CD4-positive, alpha-beta T cell treated with Interleukin-15 for 1 hour (primary cell): ENCODE measurements at places on chromosomes 5 and 9.
A peak's percentile ranks its signal among the peaks of the same experiment; 100 is the strongest.

- DNase-seq: no peak
Observed at GRCh38 chr5:41127967-41128690, 57.0 kb upstream of the MROH2B start.

- no peak for DNase-seq
Observed at GRCh38 chr9:35673132-35674024, at the start of gene CA9. Gene CA9, plus strand, starts transcription at chr9:35673928. Its CDS starts 32 bp downstream, at chr9:35673960.

- DNase-seq: no peak
Observed at GRCh38 chr9:127960410-127961154, 20.2 kb downstream of the EEIG1 start.

- DNase-seq: no peak
Observed at GRCh38 chr5:115336201-115336720, 39.8 kb upstream of the CCDC112 start.

GRCh38 chr9:79387101-79387835 is 184.5 kb upstream of the TLE4 start:
- no peak for DNase-seq

DNA sequence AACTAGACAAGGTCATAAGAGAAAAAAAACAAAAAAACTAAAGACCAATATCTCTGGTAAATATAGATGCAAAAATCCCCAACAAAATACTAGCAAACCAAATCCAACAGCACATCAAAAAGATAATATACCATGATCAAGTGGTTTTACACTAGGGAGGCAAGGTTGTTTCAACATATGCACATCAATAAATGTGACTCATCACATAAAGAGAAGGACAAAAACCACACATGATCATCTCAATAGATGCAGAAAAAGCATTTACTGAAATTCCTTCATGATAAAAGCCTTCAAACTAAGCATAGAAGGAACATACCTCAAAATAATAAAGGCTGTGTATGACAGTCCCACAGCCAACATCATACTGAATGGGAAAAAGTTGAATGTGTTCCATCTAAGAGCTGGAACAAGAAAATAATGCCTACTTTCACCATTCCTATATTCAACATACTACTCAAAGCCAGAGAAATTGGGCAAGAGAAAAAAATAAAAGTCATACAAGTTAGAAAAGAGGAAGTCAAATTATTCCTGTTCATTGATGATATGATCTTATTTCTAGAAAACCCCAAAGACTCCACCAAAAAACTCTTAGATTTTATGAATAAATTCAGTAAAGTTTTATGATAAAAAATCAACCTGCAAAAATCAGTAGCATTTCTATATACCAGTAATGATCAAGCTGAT is 72.2 kb upstream of the FAM169A start:
- no peak for DNase-seq

DNA sequence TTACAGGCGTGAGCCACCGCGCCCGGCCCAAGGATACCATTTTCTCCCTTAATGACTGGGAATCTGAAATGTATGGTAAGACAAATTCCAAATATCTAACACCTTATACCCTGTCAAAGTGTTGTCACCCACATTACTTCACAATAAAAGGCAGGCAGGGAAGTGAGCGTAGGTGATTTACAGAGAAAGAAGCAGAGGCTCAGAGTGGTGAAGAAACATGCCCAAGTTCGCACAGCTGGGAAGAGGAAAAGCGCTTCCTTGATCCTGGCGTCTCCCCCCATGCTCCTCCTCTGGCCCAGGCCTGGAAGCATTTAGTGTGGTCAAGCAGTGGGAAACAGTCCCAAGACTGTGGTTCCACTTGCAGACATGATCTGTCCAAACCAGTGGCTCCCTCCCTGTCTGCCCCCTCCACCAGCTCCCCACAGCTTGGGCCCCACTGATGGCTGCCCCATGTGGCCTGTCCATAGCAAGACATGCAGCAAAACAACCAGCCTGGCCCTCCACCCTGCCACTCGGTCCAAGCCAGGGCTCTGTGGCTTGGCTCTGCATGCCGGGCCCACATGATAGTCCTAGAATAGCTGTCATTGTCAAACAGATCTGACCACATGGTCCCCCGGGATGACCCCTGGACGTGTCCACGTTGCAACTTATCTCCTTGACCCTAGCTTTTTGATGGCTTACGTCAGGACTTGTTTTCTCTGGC is 107.2 kb downstream of the TTLL11 start:
- DNase-seq: no peak

DNA sequence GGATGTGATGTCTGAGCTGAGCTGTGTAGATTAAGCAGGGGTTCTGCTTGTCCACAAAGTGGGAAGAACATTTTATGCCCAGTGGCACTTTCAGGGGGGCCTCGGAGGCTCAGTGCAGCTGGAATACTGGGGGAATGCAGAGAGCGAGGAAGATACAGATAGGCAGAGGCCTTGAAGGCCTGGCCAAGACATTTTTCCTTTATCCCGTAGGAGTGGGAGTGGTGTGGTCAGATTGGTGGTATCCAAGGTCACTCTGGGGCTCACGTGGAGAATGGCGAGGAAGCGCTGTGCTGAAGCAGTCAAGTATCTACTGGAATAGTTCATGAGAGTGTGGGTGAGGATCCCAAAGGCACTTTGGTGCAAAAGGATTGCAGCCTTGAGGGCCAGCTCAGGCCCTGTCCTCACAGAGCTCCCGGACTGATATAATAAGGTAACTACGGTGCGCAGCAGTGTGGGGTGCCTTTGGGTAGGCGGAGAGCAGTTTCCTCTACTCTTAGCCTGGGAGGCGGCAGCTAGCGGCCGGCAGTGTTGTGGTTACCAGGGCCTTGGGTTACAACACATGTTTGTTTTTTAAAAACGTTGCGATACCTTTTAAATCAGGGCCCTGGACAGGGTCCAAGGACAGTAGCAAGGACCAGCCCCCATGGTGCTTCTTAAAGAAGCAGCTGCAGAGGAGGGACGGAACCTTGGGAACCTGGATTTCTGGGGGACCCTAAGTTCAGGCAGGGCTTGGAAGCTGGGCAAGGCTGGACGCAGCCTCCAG is 10.8 kb upstream of the CCDC69 start:
- peak; percentile 58 for DNase-seq

DNA sequence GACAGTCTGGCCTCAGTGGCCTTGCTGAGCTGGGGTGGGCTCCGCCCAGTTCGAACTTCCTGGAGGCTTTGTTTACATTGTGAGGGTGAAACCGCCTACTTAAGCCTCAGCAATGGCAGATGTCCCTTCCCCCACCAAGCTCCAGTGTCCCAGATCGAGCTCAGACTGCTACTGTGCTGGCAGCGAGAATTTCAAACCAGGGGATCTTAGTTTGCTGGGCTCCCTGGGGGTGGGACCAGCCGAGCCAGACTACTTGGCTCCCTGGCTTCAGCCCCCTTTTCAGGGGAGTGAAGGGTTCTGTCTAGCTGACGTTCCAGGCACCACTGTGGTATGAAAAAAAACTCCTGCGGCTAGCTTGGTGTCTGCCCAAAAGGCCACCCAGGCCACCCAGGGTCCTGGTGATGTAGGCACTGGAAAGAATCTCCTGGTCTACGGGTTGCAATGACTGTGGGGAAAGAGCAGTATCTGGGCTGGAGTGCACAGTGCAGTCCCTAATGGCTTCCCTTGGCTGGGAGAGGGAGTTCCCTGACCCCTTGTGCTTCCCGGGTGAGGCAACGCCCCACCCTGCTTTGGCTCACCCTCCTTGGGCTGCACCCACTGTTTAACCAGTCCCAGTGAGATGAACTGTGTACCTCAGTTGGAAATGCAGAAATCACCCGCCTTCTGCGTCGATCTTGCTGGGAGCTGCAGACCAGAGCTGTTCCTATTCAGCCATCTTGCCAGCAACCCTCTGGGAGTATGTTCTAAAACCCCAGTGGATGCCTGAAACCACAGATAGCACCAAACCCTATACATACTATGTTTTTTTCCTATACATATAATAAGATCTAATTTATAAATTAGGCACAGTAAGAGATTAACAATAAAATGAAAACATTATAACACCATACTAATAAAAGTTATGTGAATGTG is 95.5 kb downstream of the TMEM161B start:
- DNase-seq: no peak

- no peak for DNase-seq
Observed at GRCh38 chr9:5631026-5631425, 2.1 kb downstream of the RIC1 start.

DNA sequence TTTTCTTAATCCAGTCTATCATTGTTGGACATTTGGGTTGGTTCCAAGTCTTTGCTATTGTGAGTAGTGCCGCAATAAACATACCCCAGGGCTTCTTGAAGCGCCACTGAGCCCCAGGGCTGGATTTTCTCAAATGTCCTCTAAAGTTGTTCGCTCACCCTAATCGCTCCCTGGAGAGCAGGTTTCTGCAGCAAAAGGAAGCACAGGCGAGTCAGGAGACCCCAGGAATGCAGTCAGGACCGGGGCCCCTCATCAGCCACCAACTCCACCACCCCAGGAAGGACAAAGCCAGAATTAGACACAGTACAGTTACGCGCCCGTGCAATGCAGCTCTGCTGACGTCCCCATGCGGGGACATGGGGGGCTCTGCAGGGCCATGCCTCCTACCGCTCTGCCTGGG is 15.7 kb upstream of the OBP2B start:
- DNase-seq: no peak

- no peak for DNase-seq
Observed at GRCh38 chr5:129460672-129460935, 506 bp downstream of the ADAMTS19 start.

DNA sequence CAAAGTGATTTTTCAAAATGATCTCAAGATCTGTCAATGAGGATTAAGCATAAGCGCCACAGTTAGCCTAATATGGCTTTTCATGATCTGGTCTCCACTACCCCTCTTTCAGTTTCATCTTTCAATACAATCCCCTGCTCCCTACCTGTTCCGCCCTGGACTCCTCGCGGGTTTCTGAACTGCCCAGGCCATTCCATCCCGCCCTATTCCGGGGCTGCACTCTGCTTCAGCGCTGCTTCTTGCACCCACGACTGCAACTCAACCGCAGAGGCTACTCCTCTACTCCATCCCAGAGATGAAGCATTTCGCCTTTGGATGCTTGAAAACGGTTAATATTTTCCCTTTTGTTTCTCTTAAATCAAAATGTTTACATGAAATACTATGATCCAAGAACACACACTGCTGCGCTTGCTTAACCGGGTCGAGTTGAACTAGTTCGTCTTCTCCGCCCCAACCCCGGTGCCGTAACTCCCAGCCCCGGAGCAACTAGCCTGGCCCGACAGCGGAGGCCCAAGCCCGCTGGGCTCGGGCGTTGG is 716 bp upstream of the OTULIN start:
- DNase-seq: no peak

DNA sequence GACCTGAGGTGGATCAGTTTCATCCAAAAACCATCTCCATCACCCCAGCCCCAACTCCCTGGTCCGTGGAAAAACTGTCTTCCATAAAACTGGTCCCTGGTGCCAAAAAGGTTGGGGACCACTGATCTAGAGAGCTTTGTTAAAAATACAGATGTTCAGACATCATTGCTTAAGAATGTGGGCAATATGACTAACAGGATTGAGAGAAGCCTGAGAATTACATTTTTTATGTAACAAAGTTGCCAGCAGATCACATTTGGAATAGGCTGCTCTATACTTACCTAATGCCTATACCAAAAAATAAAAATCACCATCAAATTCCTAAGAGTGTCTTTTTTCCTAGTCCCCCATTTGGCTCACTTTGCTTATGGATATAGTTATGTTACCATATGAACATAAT is 143.3 kb downstream of the RAPGEF6 start:
- DNase-seq: no peak

DNA sequence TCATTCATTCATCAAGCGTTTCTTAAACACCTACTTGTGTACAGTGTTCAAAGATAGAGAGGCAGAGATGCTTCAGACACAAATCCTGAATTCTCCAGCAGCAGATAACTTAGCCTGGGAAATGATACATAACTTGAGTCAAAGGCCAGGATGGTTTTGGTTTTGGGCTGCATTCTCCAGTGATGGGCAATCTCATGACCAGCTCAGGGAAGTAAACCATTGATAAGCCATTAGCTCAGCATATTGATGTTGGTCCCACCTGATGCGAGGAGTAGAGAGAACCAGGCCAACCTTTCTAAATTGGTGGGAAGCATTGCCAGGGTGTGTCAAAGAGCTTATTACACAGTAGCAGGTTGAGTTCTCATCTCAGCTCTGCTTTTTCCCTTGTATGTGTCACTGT is 53.0 kb downstream of the SH3RF2 start:
- DNase-seq: no peak

DNA sequence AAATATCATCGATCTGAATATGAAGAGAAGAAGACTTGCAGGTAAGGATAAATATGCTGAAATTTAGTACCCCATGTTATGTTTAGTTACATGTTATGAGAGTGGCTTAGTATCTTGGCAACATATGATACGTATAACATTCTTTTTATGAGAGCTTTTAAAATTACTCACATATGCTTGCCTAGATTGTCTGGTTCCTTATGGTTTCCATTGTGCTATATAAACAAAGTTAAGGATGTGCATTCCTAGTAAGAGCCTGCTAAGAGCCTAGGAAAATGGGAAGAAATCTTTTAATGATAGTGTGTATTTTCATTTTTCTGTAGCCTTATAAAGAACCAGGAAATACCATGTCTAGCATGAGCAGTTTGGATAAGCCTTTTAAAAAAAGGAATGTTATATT is 112.0 kb upstream of the KCNN2 start:
- DNase-seq: no peak

GRCh38 chr9:77802515-77803293 is 154.6 kb upstream of the GNA14 start:
- no peak for DNase-seq

- DNase-seq: no peak
Observed at GRCh38 chr9:109886617-109887016, 106.6 kb downstream of the PALM2AKAP2 start.

GRCh38 chr5:74120585-74120984 is 494.6 kb downstream of the ARHGEF28 start:
- no peak for DNase-seq

DNA sequence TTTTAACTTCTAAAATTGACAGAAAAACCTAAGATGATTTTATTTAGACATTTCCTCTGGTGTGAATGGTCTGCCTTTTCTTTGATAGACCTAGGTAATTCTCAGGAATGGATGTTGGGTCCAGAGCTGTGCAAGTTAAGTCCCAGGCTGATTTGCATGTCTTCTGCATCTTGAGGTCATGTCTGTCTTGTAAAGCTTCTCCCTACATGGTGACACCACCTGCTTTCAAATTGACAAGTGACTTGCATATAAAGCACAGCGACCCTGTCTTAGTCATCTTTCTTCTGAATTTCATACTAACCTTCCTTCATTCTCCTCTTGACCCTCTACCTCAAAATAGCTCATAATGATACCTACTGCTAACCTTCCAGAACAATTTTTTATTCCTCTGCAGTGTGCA is 29.2 kb downstream of the OSTF1 start:
- no peak for DNase-seq

DNA sequence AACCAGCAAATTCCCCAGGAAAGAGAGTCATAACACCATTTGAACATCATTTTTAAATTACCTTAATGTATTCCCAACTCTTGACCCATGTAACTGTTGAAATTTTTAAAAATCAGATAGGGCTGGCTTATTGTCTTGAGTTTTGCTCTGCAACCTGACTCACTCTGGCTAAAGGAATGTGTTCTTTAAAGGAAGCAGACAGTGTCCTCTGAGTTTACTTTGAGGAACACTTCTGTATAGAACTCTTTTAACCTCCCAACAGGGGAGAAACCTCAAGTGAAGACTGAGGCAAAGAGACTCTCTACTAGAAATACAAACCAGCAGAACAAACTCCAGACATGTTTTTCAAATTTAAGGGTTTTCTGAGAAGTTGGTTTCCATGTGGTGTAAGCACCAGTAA is 248.9 kb downstream of the CWC27 start:
- DNase-seq: no peak
